ENCODE measurements at places on chromosomes 2 and 18.

GRCh38 chr2:134391751-134392160 is 137.9 kb downstream of the MGAT5 start:
- no peak for DNase-seq

DNA sequence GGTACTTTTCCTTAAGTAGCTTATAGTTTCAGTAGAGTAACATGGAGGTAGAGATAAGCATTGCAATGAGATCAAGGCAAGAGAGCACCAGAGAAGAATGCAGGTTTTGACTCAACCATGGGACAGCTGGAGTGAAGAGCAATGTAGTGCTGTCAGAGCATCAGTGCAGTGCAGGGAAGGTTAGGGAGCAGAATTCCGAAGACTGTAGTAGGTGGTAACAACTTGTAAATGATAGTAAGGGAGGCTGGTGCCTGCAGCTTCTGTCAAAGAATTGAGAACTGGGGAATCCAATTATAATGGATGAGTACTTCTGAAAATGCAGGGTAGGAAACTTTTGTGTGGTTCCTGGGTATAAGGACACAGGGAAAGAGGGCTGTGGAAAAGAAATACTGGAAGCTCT is 183.2 kb downstream of the KCNS3 start:
- no peak for DNase-seq

DNA sequence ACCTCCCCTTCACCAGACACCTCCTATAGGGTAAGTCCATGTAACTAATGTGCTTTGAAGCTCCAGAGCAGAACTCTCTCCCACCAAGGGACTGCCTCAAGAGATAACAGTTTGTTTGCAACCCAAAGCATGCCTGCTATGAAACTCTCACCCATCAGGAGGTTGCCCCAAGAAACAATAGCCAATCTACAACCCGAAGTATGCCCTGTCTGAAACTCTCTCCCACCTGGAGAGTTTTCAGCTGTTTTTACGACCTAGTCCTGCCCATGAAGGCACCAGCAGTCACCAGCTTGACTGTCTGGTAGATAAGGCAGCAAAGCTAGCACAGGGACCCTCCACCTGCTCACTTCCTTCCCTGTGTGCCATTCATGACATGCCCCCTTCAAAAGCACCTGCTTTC is 533.9 kb upstream of the CRIM1 start:
- no peak for DNase-seq

DNA sequence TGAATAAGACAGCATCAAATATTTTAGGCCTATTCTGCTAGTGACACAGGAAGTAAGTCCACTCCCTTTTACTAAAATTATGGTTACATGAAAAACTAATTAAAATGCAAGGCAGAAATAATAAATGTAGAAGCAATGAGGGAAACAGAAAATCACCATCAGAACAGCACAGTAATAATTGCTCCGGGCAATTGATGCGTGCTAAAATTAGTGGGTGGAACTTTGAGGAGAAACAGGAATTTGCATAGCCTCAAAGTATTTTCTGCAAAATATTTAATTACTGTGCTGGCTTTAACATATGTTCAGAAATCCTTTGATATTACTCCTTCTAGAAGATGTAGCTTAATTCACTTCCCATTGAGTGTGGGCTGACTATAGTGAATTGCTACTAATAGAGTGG is 654.3 kb upstream of the RAB6C start:
- no peak for DNase-seq

DNA sequence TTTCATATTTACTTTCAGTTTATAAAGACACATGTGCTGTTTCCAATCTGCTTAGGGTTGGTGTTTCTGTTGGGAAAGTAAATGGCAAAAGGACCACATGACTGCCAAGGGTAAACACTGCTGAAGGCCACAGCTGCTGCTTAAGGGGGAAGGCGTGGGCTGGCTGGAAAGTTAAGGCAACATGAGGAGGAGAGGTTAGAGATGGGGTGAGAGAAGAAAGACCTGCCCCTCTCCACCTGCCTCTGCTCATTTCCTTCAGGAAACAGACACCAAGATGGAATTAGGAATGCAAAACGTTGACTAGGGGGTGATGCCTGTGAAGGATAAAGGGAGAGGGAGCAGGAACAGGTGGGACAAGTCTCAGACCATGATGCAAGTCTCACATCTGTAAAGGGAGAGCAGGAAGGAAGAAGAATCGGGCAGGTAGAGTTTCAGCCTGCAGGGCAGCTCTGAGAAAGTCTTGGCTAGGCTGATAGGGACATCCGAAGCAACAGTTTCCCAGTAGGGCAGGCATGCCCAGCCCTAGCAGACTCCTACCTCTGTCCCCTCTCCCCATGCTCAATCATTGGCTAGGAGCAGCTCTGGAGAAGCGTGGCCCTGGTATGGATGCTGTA is 86.0 kb downstream of the CDC42EP3 start:
- no peak for DNase-seq

GRCh38 chr2:118800736-118801135 is 46.7 kb downstream of the EN1 start:
- DNase-seq: no peak

- DNase-seq: no peak
Observed at GRCh38 chr2:211349031-211349430, 792.6 kb downstream of the CPS1 start.

DNA sequence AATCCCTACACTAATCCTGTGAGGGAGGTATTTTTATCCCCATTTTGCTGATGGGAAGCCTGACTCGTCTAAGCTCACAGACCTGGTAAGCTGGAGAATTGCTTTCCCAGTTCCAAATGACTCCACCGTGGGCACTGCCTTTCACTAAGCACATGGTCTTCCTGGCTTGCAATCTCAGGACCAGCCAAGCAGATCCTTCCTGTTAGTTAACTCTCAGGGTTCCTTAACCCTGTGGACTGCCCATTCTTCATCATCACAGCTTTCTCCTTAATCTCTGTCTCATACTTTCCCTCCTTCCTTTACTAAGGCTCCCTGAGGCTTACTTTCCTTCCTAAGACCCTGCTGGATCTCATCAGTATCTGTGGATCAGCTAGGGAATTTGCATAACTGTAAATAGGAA is 122.2 kb upstream of the ZEB2 start:
- no peak for DNase-seq

- DNase-seq: no peak
Observed at GRCh38 chr2:157523270-157524247, 79.7 kb upstream of the CYTIP start.
